ENCODE measurements at places on chromosomes 2 and 18. TPM values are rescaled to one million over a fixed set of nuclear protein-coding genes. Genes with fewer than 3 reads are reported as not detected.

Gene ACKR3
- polyA plus RNA-seq: 60.8 TPM

Gene MEMO1
- 47.8 TPM for polyA plus RNA-seq

Gene OTX1
- not detected for polyA plus RNA-seq

Gene LAMA1
- polyA plus RNA-seq: 80.1 TPM

Gene STARD6
- polyA plus RNA-seq: 0.19 TPM

Gene WDR12
- polyA plus RNA-seq: 125 TPM

Gene CHRNG
- 0.81 TPM for polyA plus RNA-seq

Gene RBMS1
- polyA plus RNA-seq: 156 TPM

Gene CFAP221
- 28.2 TPM for polyA plus RNA-seq

Gene TNFAIP6
- 1.8 TPM for polyA plus RNA-seq

Gene ERBB4
- 56.5 TPM for polyA plus RNA-seq

Gene STAT4
- 9.4 TPM for polyA plus RNA-seq

Gene NOL4
- polyA plus RNA-seq: 3.8 TPM

Gene DRC1
- 3.9 TPM for polyA plus RNA-seq

Gene LINC00305
- polyA plus RNA-seq: 7.4 TPM

Gene GREB1L
- polyA plus RNA-seq: 1.4 TPM

Gene DPP4
- polyA plus RNA-seq: 145 TPM

Gene B4GALT6
- 14.9 TPM for polyA plus RNA-seq

Gene MZT2A
- polyA plus RNA-seq: 89.5 TPM

Gene OXER1
- polyA plus RNA-seq: 7.4 TPM

Gene PSMA8
- polyA plus RNA-seq: not detected

Gene FSHR
- not detected for polyA plus RNA-seq

Gene GALR1
- 0.07 TPM for polyA plus RNA-seq

Gene CTIF
- polyA plus RNA-seq: 21.8 TPM

Gene EVA1A
- polyA plus RNA-seq: 18.3 TPM

Gene SPATA3
- not detected for polyA plus RNA-seq

Gene CLEC4F
- polyA plus RNA-seq: 0.08 TPM

Gene NXPH2
- polyA plus RNA-seq: 6.7 TPM

Gene STK36
- polyA plus RNA-seq: 61.1 TPM

Gene NEB
- 7.9 TPM for polyA plus RNA-seq

Gene IKZF2
- polyA plus RNA-seq: 9.0 TPM

Gene RNU2-63P
- not detected for polyA plus RNA-seq

Gene TUBB8B
- polyA plus RNA-seq: not detected

Gene INPP5D
- 10.7 TPM for polyA plus RNA-seq
